ENCODE measurements at places on chromosomes 1 and 21.

DNA sequence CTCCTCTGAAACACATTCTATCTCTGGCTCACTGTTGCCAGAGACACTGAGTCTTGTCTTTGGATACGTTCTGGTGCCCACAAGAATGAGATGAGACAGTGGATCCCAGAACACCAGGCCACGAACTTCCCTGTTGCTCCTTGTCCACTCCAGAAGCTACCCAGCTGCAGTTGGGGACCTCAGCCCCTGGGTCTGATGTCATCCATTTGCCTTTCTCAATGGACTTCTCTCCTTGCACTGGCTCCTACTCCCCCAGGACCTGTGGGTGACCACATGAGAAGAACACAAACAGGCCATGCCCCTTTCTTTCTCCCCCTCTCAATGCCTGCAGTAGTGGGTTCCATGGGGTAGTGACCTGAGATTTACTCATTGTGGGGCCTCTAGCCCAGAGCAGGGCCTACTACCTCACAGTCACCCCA is 5.9 kb downstream of the NBPF1 start:
- DNase-seq, result no peak

- no peak for DNase-seq
Observed at GRCh38 chr1:58946390-58946789, 162.5 kb upstream of the JUN start.

- no peak for DNase-seq
Observed at GRCh38 chr21:33817663-33818451, 97.7 kb downstream of the ATP5PO start.

GRCh38 chr1:182397653-182398393 is 2.6 kb downstream of the TEDDM1 start:
- no peak for DNase-seq

- no peak for DNase-seq
Observed at GRCh38 chr1:89552471-89553081, 27.9 kb downstream of the LRRC8B start.
